ENCODE measurements at places on chromosomes 1 and 21. TPM values are rescaled to one million over a fixed set of nuclear protein-coding genes. Genes with fewer than 3 reads are reported as not detected.

DNA sequence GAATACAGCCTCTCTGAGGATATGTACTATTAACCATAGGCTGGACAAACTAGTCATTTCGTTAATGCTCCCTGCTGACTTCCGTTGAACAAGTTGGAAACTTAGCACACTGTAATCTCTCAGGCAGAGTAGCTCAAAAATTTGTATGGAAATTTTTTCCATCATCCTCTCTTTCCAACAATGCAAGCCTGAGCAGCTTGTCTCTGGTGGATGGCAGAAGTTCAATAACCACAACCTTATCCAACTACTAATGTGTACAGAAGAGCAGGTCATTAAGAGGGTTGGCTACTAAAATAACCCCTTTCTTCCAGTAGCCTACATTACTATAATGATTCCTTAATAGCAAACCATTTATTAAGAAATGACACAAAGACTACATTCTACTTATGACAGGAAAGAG lies 262.3 kb downstream of the NFIA start:
- no peak for DNase-seq

DNA sequence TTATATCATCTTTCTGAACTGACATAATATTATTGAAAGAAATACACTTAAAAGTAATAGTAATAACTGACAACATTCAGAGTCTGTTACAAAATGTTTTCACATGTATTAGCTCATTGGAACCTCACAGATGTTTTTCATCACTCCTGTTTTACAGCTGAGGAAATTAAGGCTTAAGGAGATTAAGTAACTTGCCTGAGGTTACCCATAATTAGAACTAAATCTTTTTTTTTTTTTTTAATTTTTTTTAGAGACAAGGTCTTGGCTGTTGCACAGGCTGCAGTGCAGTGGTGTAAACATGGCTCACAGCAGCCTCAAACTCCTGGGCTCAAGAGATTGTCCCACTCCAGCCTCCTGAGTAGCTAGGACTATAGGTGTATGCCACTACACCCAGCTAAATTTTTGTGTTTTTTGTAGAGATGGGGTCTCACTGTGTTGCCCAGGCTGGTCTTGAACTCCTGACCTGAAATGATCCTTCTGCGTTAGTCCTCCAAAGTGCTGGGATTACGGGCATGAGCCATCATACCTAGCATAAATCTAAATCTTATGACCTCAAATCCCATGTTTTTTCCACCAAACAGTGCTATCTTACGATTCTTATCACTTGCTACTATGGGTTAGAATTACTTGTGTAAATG lies 64.7 kb upstream of the MACF1 start:
- DNase-seq: no peak

- no peak for DNase-seq
Observed at GRCh38 chr1:173430677-173431303, 46.3 kb upstream of the PRDX6 start.

DNA sequence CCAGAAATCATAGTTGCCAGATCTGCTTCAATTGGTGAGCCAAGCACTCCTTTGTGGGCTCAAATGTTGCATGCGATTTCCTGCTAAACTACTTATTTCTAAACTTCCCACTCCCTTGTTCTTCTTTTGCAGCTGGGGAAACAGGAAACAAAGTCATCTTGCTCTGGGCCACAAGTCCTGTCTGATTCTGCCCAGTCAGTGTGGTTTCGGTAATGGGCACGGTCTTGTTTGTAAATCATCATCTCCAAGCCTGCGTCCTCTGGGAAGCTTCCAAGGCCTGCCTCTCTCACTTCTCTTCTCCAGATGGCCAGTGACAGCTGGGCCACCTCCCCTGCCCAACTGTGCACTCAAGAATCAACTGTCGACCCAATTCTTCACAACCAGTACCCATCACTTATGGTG lies 4.4 kb downstream of the S100A8 start:
- no peak for DNase-seq

FCRL1 gene
- not detected for total RNA-seq

PROK1 gene
- not detected for total RNA-seq

GRCh38 chr1:184191181-184191621 lies 139.7 kb downstream of the TSEN15 start:
- no peak for DNase-seq

DNA sequence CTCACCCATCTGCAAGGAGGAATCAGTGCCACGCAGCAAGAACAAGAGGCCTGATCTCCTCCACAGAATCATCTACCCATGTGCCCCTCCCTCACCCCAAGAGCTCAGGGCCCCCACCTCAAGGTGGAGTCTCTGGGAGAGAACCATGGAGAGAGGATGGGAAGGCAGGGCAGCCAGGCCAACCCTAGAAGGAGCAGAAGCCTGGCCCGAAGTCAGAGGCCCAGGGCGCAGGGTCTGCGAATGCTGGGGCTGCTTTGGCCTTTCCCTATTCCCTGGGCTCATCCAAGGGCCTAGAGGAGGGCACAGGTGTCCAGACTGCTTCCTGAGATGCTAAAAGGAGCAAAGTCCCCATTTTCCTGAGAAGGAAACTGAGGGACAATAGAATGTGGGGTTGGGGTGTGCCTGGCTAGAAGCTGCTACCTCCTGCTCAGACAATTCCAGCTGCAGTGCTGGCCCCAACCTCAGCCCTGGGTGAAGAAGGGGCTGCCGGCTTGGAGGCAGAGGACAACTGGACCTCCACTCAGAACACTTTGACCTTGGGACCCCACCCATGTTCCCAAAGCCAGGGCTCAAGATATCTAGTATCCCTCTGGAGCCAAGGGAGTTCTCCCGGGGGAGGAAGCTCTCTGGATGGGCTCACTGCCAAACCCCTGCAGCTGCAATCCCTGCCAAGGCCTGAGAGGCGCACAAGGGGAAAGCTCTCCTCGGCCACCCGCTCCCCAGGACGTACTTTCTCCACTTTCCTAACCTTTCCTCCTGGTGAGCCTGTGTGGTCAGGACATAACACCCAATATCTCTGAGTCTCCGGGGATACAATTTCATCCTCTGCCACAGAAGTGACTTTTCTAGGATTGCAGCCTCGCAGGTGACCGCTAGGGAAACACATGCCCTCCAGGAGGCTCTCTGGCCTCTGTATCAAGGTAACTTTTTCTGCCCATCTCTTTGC lies 16.6 kb upstream of the LEMD1 start:
- no peak for DNase-seq

SLC2A5 gene
- not detected for total RNA-seq

GRCh38 chr1:32454726-32455125 lies 10.1 kb upstream of the ZBTB8B start:
- DNase-seq: no peak

Data from activated T-helper 2 cell treated with anti-CD3 and anti-CD28 coated beads, Interferon-gamma antibody, Interleukin-2, Interleukin-4, amounts not matched to agents 10 μg/mL and 5 μg/mL and 100 μg/mL, durations not matched to agents 14 hours and 24 hours and 36 hours (primary cell).